ENCODE measurements at places on chromosomes 16 and 17.
A peak's percentile ranks its signal among the peaks of the same experiment; 100 is the strongest.

- DNase-seq: no peak
Measured at GRCh38 chr16:57017251-57017650, 27.9 kb downstream of the NLRC5 start.

- no peak for DNase-seq
Measured at GRCh38 chr16:87393680-87394055, 1.5 kb downstream of the MAP1LC3B start.

- no peak for DNase-seq
Measured at GRCh38 chr16:25411396-25412081, 153.9 kb upstream of the ZKSCAN2 start.

GRCh38 chr16:56856876-56857447 is 8.0 kb upstream of the SLC12A3 start:
- DNase-seq: no peak

DNA sequence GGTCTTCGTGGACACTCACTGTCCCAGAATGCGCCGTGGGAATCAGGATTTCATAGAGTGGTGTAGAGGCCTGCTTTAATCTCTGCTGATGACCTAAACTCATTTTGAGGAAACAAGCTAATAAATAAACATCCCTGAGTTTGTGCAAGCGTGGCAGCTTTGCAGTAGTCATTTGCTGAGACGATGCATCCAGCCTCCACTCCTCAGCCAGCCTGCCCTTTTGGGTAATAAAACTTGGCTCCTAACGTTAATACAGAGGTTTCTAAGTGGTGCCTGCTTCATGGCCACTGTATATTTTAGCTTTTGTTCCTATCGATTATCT is 1.3 kb downstream of the DGKE start:
- DNase-seq: no peak

DNA sequence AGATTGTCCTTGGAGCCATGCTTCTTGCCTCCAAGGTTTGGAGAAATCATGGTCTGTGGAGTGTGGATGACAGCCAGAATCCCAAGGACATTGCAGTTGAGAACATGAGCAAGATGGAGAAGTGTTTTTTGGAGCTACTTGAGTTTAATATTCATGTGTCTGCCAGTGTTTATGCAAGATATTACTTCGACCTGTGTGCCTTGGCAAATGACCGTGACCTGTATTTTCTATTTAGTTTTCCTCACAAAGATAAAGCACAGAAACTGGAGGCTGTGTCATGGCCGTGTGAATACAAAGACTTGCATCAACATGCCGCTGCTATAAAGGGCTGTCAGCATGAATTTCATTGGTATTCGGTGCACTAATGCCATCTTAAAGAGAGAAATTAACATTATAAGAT is 9.0 kb downstream of the GGA2 start:
- DNase-seq: no peak

DNA sequence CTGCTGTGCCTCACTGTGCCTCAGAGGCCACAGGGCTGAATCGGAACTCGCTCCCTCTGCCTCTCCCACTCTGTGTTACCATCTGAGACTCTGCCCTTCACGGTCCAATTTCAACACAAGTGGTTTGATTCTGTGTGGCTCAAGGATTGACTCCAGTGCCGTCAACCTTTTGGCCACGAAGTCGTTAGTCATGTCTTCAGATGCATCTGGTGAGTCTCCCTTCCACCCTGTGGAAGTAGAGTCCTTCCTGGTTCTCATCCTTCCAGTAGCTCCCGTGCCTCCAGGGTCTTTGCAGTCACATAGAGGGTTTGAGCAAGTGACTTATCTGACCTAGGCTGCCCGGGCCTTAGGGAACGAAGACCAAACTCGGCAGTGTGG is 51.2 kb downstream of the PGS1 start:
- no peak for DNase-seq

- no peak for DNase-seq
Measured at GRCh38 chr16:55737318-55737717, 81.5 kb downstream of the SLC6A2 start.

DNA sequence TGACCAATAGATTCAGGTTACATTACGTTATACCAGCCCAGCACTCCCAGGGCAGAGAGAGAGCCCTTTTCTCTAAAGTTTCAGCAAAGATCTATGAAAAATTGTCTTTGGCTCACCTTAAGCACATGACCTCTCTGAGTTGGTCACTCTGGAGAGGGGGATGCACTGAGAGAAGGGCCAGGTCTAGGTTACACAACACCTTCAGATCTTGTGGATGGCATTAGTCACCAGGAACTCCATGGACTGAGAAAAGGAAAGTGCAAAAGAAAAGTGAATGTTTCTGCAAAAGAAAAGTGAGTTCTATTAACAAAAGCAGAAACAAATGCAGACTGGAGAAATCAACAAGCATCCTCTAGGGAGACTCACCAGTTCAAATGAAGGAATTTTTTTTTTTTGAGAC is 253.3 kb upstream of the SALL1 start:
- DNase-seq: no peak

DNA sequence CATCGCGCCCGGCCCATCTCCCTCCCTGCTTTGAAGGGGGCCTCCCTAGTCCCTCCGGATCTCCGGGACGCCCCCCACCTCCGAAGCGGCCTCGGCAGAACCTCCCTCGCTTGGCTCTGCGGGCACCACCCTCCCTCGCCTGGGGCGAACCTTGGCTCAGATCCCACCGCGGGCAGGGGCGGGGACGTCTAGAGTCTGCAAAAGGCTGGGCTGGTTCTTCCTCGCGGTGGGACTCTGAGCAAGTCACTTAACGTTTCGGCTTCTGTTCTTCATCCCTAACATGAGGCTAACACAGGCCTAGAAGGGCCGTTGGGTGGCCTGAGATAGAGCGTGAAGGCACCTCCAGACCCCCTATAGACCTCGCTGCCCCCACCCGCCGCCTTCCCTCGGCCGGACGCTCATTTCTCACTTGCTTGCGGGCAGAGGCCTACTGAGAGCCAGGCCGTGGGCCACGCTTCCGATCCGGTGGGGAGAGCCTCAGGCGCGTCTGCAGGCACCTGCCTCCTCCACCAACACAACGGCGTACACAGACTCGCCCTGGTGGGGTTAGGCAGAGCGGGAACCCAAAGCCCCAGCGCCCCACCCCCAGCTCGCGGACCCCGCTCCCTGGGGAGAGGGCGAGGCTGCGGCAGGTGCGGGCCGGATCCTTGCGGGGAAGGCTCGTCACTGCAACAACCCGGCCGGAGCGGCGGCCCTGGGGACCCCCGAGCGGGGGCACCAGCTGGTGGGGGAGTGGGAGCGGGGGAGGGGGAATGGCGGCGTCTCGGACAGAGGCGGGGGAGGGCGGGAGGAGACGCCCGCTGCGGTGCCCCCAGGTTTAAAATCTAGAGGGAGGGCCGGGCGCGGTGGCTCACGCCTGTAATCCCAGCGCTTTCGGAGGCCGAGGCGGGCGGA is 5.4 kb downstream of the MYO1C start:
- peak; percentile 57 for DNase-seq

- no peak for DNase-seq
Measured at GRCh38 chr17:48626245-48627117, at the start of gene HOXB9. Gene HOXB9 (minus strand): TSS chr17:48626358. CDS start chr17:48626269, 89 bp downstream.

- DNase-seq: no peak
Measured at GRCh38 chr16:20023190-20023589, 50.5 kb downstream of the GPR139 start.

DNA sequence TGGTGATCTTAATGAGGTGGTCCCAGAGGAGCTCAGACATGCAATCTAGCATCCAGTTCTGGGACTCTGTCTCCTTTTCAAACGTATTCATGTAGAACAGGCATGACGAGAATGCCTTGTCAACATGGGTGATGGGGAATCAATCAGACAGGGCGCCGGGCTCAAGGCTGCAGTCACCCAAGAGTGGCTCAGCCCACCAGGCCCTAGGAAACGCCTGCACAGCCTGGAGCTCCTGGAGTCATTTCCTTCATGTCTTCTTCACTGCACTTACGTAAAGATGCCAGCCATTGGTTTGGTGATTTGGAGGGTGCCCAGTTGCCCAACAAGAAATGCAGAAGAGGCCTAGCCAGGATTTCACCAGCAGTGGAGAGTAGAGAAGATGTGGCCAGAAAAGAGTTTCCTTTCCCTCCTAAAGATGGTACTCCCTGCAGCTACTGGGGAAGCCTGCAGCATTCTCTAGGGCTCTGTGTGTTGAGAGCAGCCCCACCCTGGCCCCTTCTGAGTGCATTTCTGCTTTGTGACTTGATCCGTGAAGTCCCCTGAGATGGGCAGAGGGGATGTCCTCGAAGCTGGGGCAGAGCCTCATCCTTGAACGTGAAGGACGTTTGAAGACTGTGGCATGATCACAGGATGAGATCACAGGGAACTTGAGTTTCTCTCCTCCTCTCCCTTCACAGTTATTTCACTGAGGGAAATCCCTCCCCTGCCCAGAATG is 24.0 kb upstream of the STH start:
- no peak for DNase-seq

DNA sequence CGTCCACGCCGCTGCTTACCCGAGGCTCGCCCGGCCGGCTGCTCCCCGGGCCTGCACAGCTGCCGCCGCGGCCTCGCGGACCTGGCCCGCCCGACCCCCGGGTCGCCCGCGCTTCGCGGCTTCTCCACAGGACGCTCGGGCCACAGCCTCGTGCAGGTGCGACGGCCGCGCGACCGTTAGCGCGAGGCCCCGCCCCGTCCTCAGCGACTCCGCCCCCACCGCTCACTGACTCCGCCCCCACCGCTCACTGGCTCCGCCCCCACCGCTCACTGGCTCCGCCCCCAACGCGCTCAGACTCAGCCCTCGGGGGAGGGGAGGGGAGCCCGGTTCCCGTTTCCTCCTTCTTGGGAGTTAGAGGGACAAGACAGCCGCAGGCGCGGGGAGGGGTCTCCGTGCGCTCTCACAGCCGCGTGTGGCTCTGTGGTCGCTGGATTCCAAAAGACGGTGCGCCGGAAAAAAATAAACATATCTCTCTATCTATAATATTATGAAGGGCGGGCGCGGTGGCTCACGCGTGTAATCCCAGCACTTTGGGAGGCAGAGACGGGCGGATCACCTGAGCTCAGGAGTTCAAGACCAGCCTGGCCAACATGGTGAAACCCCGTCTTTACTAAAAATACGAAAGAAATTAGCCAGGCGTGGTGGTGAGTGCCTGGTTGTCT is at the start of gene MEIOB:
Gene MEIOB, minus strand, starts transcription at position 191 of the 662 bp plus-strand sequence. CDS start 3,989 bp downstream, outside the sequence.
- peak; percentile 39 for DNase-seq

GRCh38 chr16:81808933-81809480 is 29.9 kb downstream of the PLCG2 start:
- no peak for DNase-seq

DNA sequence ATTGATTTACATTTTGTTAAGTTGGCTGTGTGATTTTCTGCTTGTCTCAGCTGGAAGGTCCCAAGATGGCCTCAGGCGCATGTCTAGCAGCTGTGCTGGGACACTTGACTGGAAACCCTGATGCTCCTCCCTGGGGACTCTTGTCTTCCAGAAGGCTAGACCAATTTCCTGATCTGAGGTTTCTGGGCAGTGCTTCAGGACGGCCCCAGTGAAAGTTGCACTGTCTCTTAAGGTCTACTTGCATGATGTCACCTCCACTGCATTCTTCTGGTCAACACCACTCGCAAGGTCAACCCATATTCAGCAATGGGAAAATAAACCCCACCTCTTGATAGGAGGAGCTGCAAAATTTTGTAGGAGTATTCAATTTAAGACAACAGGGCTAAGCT is 116.0 kb downstream of the SALL1 start:
- DNase-seq: no peak

- no peak for DNase-seq
Measured at GRCh38 chr16:85524630-85525419, 88.3 kb upstream of the GSE1 start.

- DNase-seq: no peak
Measured at GRCh38 chr16:74296104-74296431, 546 bp upstream of the PSMD7 start.

- no peak for DNase-seq
Measured at GRCh38 chr17:12536472-12536871, 129.2 kb upstream of the MYOCD start.

GRCh38 chr17:36111068-36111490 is 7.5 kb downstream of the CCL4 start:
- no peak for DNase-seq

- no peak for DNase-seq
Measured at GRCh38 chr16:74713876-74714275, 13.2 kb upstream of the MLKL start.

- no peak for DNase-seq
Measured at GRCh38 chr17:42750739-42751344, 6.0 kb upstream of the EZH1 start.

- DNase-seq: no peak
Measured at GRCh38 chr17:80511222-80512180, 33.1 kb upstream of the RPTOR start.

DNA sequence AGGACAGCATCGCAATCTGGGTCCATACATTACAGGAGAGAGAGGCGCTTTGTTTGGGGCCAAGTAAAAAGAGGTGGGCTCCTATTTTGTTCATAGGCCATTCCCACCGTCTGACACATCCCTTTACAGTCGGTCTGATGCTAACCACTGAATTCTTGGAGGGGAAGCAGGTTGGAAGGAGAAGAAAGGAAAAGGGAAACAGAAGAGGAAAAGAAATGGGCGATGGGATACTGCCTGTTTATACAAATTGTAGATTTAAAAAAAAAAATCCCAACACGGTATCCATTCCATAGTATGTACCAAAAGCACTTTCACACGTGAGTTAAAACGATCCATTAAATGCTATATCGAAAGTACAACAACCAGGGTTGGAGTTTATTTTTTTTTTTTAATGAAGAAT is 4.0 kb upstream of the ZFHX3 start:
- DNase-seq: no peak

DNA sequence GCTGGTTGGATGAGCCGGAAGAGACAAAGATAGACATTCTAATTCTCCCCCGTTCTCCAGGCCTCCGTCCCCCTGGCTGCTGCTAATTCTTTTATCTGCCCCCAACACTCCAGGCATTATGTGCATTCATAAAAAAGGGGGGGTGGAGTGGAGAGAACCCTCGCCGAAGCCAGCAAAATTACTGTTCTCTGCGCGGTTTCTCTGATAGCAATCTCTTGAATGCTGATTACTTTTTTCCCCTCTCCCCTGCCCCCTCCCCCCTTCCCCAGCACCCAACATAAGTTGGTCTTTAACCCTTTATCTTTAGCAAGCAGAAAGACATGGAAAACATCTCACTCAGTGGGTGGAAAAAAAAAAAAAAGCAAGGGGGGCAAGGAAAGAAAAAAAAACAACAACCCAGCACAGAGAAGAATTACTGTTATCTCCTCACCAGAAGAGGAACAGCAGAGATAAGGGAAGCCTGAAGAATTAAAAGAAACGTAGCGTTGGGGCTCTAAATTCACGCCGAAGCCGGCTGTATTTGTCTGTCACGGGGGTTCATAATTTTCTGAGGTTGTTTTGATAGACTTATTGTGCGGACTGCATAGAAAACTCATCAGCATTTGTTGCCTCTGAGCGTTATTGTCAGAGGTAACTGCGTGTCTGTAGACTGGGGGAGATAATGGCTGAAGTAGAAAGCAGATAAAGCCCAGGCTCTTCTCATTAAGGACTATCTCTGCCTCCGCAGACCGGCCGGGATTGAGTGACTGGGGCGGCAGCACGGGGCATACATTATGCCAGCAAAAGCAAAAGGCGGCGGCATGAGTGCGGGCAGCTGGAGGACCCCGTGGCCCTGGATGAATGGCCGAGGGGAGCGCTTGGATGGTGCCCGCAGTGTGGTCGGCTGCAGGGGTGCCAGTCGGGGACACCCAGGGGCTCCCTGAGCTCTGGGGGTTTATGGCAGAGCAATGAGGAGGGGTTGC is 126.9 kb downstream of the MRM1 start:
- no peak for DNase-seq

GRCh38 chr16:3189869-3190268 is 1.9 kb downstream of the OR1F1 start:
- DNase-seq: no peak

GRCh38 chr17:49875685-49876084 is 27.8 kb upstream of the TAC4 start:
- no peak for DNase-seq
